ENCODE measurements at places on chromosomes 5 and 9.

- no peak for DNase-seq
Measured at GRCh38 chr5:50623666-50624065, 42.8 kb upstream of the PARP8 start.

DNA sequence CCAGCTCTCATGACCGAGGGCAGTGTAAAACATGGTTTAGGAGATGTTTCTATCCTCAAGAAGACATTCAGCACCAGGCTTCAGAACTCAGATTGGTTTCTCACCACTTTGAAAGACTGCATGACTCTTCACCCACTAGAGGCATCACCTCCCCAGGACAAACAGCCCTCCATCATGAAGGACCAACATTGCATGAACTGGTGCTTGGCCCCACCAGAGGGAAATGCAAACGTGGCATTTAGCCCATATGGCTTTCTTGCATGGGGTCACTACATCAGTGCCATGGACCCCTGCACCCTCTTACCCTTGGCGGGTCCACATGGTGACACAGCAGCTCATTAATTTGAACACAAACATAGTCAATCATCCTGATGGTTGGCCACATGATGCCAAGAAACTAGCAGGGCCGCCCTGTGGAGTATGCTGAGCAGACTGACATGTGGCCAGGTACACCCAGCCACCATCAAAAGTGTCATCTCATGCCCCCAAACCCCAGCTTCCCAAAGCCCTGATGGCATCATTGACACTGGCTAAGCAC lies 129.5 kb upstream of the FSTL4 start:
- no peak for DNase-seq

- no peak for DNase-seq
Measured at GRCh38 chr5:150206098-150206778, 16.4 kb downstream of the SLC6A7 start.

DNA sequence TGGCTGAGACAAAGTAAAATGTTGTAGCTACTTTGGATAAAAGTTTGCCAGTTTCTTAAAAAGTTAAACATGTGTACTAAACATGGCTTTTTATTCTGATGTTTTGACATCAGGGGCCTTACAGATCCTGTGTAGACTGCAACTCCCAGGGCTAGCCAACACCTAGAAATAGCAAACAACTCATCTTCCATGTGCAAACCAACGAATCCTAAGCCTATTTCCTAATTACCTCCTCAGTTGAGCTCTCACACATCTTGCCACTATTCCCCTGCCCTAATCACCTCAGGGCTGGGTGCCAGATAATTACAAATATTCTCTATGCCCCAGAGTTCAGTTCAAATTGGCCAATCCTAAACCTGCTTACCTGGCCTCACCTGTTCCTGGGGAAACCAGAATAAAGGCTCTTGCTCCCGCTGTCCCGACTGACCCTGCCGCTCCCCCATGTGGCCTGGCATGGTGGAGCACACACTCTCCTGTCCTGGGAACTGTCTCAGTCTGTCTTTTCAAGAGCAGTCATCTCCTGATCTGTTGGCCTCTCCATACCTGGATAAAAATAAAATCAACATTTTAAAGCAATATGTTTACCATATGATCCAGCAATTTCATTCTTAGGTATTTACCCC lies 37.1 kb upstream of the FAM169A start:
- DNase-seq = no peak

- DNase-seq = no peak
Measured at GRCh38 chr9:83119873-83120272, 56.9 kb upstream of the RASEF start.

DNA sequence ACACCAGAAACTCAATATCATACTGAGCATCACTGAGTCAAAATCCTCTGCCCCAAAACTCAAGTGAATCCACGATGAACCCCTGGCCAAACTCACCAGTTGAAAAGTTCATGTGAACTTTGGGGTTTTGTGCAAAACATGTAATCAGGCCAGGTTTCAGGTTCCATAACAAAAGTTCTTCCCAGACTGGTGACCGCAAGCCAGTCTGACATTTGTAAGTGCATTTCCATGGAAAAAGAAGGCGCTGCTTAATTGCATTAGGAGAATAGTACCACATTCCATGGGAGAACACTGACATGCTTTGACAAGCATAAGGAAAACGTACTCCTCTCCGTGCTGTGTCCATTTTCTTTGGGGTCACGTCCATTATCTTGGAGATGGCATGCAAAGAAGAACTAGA lies 567.0 kb downstream of the BNC2 start:
- DNase-seq = no peak

GRCh38 chr9:7150153-7150890 lies 392.5 kb downstream of the KDM4C start:
- peak; percentile 32 for DNase-seq

DNA sequence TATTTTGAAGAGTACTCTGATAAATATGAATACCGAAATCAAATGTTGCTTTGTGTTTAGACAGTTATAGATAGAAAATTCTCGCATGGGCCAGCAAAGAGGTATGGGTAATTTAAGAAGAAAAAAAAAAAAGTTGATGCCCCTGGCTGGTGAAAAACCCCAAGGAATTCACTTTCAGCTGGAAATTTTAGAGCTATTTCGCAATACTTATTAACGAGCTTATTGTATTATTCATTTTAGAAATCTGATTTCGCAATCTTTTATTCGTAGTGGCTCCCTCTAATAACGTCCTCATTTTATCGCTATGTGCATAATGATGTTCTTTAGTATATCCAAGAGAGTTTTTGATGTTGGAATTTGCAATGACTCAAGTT lies 18.5 kb upstream of the FER start:
- no peak for DNase-seq

Data from SIG-M5 (cell line).